ENCODE measurements at places on chromosomes 13 and 19.

DNA sequence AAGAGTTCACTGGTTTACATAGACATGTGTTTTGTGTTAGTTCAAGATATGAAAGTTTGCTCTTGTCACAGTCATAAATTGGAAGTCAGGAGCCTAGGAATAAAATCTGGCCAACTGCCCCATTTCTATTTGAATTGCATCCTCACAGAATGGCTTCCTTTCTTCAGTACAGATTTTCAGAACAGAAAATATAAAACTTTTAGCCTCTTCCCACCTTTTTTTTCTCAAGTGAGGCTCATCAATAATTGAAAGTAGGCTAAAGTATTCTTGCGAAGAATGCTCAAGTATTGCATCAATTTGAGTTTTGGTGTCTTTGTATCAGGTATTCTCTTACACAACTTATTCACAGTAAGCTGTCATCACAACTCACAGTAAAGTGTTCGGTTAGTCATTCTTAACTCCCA, 802.7 kb downstream of the PCDH9 start:
- DNase-seq = no peak

- no peak for DNase-seq
Measured at GRCh38 chr19:4584670-4585460, 25.4 kb upstream of the SEMA6B start.

DNA sequence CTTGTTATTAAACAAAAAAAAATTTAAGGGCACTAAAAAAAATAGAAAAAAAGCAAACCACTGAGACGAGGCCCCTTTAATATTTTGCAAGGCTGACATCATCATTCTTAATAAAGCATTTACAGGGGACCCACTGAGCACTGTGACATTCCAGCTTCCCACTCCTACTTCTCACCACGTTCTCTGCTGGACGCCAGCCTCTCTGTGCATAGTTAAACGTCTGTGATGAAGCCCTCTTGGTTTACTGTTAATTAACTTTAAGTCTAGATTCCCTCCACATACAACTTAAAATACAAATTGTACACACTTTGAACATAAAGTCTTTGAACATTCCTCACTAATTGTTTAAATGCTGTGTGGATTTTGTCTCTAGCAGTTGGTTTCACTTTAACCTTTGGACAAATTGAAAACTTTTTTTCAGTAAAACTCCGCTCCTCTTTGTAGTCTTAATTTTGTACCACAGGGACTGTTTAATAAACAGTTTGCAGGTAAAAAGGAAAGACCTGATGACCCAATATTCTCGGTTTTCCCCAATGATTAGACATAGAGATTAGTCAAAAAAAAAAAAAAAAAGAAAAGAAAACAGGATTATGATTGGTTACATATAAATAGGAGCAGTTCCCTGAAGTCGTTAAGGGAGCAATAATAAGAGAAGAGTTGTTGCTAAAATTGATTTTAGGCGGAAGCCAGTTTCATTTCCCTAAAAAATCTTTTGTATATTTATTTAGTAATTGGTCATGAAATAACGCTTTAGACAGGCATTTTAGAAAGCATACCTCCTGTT, 219.8 kb downstream of the MZT1 start:
- DNase-seq = no peak

DNA sequence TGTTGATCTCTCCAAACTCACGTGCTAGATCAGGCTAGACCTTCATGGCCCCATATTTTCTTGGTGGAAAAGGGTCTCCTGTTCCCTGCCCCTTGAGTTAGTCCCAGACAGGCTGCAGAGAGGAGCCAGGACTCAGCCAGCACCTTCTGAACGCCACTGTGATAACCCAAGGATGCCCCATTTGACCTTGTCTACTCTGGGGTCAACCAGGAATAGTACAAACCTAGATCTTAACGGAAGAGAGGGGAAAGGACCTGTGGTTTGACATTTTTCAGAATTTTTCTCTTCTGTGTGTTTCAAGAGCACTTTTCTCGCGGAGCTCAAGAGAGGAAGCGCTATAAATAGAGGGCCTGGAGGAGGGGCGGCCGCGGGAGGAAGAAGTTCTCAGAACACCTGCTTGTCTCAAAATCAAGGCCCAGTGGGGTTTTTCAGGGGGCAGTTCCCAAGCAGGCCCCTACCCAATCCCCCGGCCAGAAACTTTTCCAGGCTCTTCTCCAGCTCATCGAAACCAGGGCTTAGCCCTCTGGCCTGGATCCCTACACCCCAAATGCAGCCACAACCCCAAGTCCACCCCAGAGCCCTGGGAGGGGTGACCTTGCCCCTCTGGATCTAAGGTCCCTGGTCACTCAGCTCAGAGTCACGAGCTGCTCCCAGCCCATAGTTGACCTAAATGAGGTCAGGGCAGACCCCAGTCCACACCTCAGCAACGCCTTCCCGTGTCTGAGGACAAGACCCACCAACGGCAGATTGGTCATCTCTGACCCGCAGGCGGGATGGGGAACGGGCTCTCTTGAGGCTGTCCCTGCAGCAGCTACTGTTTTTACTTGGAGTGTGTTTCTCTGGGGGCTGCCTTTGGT, 75.6 kb upstream of the TM9SF2 start:
- no peak for DNase-seq

DNA sequence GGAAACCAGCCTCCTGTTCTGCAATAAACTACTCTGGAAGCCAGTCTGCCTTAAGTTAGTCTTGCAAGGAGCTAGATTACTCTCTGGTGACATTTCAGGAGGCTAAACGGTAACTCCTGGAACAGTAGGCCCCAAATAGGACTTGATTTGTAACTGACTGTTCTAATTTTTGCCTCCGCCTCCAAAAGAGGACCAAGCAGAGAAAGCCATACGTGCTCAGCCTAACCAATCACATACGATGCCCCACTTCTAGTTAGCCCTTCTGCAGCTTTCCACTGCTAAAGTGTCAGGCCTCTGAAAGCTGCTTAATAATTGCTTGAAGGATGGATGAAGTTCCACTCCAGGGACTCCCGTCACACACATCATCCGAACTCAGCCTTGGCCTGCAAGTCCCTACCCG, 744 bp downstream of the ZNF805 start:
- no peak for DNase-seq

DNA sequence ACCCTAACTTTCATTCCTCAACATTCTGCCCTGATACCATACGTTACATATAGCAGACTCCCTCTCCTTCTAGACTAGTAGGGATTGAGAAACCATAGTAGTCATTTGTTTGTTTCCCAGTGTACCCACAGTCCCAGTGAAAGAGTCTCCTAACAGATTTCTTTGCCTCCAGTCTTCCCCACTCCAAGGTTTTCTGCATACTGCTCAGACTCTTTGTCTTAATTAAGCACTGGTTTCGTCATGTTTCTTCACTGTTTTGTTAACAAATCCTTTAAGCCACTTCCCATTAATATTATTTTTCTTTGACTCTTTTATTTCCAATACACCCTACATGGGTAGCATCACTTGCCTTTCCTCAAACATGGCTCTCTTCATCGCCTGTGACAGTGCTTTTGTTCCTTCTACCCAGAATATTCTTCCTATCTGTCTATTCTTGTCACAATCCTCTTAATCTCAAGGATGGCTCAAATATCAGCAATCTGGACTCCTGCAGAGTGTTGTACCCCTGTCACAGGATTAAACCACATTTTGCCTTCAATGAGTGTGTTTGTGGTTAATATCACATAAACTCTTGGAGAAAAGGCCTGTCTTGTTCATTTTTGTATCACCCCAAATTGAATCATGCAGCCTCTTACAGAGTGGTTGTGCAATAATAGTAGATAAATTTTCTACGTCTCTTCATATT, 92.7 kb upstream of the KLF12 start:
- no peak for DNase-seq

- no peak for DNase-seq
Measured at GRCh38 chr19:54114340-54115108, 933 bp downstream of the TFPT start.

GRCh38 chr19:49518033-49518432, 5.6 kb downstream of the FCGRT start:
- DNase-seq = no peak

DNA sequence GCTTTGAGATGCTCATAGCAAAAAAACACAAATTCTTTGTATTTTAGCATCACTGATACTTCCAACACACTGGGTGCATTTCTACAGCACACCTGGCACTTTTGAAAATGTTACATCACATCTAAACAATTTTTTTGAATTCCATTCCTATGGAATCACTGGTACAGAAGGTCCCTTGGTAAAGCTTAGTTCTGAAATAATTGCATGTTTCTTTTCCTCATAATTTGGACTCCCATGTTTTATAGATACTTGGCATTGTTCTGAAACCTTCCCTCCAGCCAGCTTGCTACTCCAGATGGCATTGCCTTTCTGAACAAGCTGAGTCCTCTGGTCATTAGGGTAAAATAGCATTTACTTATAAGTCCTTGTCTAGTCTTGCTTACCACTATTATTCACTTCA, 481.3 kb upstream of the GPC6 start:
- no peak for DNase-seq

GRCh38 chr13:30671271-30671815, 53.6 kb downstream of the USPL1 start:
- no peak for DNase-seq

DNA sequence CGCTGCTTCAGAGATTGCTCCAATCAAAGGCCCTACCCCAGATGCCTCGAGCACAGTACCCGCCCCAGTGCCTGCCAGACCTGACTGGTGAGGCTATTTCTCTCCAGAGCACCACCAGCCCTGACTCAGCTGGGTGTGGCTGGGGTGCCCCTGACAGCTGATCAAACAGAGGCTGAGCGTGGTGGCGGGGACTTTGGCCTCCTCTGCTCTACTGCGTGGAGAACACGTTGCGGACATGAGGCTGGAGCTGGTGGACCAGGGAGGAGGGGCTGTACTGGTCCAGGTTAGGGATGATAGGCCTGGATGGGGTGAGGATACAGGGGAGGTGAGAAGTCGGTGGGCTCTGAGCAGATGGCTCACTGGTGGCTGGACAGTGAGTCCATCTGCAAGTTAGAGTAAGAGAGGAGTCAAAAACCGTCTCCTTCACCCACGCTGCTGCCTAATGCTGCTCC, 3.5 kb upstream of the DOCK6 start:
- DNase-seq = no peak

DNA sequence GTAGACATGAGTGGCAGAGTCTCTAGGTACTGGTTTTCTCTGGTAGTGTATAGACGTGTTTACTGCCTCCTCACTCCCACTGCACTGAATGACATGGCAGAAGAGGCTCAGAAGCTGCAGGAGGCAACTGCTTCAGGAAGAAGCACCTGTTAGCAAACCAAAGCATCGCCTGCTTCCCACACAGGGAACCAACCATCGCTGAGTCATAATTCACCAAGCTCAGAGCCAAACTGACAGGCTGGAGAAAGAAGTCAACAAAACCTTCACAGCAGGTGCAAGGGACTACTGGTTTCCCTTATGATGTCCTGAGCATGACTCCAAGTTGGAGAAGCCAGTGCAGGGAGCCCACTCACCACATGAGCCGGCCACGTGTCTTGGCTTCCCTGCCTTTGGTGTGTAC, 69.8 kb downstream of the KCTD12 start:
- DNase-seq = no peak

DNA sequence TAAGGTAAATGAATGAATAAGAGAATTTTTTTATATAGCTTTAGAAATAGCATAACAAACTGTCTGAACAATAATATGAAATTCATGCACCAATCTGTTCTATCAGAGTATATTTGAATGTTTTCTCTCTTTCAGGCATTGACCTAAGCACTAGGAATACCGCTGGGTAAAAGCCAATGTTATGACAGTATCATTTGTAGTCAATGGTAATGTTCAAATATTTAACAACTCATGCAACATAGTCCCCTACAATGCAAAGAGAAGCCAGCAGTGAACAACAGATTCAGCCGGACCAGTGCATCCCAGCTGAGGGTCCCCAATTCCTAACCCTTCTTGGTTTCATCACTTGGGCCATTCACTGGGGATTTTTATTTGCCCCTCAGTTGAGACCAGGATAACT, 52.6 kb upstream of the MYCBP2 start:
- no peak for DNase-seq

- DNase-seq = no peak
Measured at GRCh38 chr13:99366075-99366987, 59.1 kb upstream of the GPR183 start.

DNA sequence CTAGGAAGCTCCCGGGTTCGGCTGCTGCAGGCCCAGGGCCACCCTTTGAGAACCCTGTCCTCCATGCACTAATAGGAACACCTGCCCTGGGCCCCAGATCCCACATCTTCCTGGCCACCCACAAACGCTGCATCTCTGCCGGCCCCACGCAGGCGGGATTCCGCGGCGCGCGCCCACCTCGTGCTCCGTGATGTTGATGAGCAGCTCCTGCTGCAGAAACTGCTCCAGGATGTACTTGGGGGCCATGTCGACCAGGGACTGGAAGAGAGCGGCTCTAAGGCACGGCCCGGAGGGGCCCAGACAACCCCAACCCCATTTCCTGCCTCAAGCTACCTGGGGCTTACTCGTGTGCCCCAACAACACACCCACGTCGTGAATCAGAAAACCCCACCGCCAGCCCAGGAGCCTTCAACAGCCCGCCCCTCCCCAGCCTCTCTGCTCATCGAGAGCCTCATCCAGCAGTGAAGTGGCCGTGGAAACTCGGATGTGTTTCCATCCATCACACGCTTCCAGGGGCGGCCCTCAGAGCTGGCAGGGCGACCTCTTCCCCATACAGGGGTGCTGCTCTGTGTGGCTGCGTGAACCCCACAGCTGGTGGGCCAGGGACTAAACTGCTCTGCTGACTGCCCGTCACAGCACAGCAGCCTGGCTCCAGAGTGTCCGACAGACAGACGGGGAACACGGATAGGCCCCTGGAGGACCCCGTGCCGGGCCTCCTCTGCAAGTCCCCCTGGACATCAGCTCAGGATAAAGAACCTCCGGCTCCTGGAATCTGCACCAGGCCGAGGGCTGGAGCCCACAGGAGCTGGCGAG, 4.2 kb downstream of the POLR2E start:
- no peak for DNase-seq

- DNase-seq = no peak
Measured at GRCh38 chr19:8240274-8241229, 31.4 kb downstream of the CERS4 start.

- DNase-seq = no peak
Measured at GRCh38 chr13:37379841-37380240, 218.7 kb downstream of the POSTN start.

- no peak for DNase-seq
Measured at GRCh38 chr13:110230661-110231347, 76.2 kb downstream of the COL4A1 start.

DNA sequence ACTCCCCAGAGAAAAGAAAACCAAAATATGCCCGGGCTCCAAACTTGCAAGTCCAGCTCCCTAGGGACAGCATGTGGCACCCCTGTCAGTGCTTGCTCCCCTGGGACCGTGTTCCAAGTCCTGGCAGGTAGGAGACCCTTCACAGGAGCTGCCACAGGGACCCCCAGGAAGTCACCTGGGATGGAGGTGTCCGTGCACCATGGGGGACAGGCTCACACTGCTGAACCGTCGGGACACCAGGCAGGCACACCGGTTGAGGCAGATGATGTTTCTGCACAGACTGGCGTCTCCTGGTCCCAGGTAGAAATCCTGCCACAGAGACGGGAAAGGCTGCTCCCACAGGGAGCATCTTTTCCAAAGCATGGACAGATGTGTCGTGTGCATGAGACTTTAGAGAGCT, 11.7 kb upstream of the PROZ start:
- DNase-seq = no peak

DNA sequence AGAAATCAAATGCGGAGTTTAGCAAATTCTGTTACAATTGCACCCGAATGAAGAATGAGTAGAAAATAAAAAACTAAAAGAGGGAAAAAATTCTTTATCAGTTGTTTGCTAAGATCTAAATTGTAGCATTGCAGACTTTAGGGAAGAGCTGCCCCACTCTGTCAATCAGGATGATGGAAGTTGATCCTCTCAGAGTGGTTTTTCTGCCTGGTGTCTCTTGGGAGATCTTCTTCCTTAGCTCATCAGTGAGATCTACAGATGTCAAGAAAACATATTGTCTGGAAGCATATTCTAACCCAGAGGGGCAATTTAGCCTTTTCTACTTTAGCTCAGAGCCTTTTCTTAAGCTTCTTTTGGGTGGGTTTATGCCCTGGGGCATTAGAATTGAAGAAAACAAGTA, 223.2 kb upstream of the PCDH17 start:
- DNase-seq = no peak
